ENCODE measurements at places on chromosomes 4 and X.

- DNase-seq = no peak
Observed at GRCh38 chr4:88477229-88477860, 20.4 kb downstream of the HERC5 start.

DNA sequence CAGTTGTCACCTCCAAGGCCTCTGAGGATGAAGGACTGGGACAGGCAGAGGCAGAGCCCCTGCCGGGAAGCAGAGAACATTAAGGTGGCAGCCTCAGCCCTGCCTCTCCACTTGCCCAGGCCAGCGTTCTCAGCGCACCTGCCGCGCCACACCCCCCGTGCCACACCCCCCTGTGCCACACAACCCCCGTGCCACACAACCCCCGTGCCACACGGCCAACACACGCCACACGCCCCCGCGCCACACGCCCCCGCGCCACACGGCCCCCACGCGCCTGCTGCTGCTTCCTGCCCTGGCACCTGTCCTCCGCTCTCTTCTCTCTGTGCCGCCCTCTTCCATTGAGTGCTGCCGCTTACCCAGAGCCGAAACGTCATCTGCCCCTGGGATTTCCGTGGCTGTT lies 58.0 kb upstream of the ZFP42 start:
- DNase-seq = no peak

- DNase-seq = no peak
Observed at GRCh38 chr4:161658676-161659075, 505.1 kb downstream of the FSTL5 start.

- peak; percentile 47 for DNase-seq
Observed at GRCh38 chr4:15003401-15003890, 1.2 kb downstream of the CPEB2 start.

DNA sequence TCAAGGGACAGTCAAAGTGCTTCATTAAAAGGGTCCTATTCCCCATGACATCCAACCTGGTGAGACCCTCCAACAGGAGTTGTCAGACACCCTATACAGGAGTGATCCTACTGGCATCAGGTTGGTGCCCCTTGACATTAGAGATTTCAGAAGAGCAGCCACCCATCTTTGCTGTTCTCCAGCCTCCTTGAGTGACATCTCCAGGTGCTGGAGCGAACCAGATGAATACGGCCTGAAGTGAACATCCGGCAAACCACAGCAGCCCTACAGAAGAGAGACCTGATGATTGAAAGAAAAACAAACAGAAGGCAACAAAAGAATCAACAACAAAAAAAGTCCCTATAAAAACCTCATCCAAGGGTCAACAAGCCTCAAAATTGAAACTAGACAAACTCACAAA lies 146.1 kb upstream of the PBDC1 start:
- no peak for DNase-seq
